ENCODE measurements at places on chromosomes 3 and 15. TPM values are rescaled to one million over a fixed set of nuclear protein-coding genes. Genes with fewer than 3 reads are reported as not detected.

The SENP8 gene
- 2.4 TPM for total RNA-seq

The ZPLD1 gene
- total RNA-seq: not detected

The GOLGA8J gene
- total RNA-seq: 0.89 TPM

The TLR9 gene
- total RNA-seq: 1.1 TPM

The SEMA3F gene
- total RNA-seq: 29.3 TPM

The CCR3 gene
- not detected for total RNA-seq

The CLDND1 gene
- 185 TPM for total RNA-seq

The C3orf18 gene
- total RNA-seq: 16.1 TPM

The MRPS22 gene
- total RNA-seq: 27.6 TPM

The ZNF80 gene
- total RNA-seq: not detected

The SAMD7 gene
- total RNA-seq: not detected

The TRAT1 gene
- total RNA-seq: 0.31 TPM

The PLA2G4E gene
- not detected for total RNA-seq

The SGO1 gene
- total RNA-seq: 0.31 TPM

DNA sequence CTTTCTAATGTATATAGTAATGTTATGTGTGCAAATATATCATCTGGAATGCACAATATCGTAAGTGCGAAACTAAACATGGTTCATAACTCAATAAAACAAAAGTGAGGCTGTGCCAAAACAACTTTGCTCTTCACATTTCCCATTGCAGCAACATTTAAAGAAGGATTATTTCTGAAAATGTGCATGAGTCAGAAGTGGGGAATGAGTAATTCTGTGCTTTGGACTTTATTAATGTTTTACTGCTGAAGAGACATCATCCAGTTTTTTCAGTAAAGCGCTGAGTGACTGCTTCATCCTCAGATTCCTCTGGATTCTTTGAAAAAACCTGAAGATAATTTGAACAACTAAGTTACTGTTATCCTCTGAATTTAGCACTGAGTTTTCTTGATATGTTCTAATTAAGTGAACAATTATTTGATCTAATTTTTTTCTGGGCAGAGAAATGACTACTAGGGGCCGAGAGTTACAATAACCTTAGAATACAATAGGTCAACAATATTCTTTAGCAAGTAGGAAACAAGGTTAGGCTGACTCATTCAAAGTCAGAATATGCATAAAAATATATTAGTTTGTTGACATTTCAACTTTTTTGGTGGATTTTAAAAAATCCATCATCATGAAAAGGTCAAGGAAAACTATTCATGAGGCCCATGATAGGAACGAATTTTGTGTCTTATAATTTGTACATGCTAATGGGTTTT, 20.0 kb upstream of the PLCL2 start:
- no peak for DNase-seq

DNA sequence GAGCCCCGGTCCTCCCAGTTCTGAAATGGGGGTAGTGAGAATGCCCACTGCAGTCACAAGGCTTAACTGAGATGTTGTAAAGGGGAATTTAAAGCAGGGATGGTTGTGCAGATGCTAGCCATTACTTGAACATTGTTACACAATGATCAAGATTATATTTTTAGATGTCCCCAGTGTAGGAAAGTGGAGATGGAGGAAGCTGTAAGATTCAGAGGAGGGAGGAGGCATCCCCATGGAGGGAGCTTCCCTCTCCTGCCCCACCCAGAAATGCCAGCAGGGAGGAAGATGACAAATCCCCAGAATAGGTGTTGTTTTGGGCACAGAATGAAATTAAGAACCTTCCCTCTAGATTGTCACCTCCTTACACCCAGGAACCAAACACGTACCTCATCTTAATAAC, 46.1 kb downstream of the EFCAB12 start:
- DNase-seq: no peak

GRCh38 chr3:25604107-25604805, 60.5 kb downstream of the TOP2B start:
- no peak for DNase-seq

DNA sequence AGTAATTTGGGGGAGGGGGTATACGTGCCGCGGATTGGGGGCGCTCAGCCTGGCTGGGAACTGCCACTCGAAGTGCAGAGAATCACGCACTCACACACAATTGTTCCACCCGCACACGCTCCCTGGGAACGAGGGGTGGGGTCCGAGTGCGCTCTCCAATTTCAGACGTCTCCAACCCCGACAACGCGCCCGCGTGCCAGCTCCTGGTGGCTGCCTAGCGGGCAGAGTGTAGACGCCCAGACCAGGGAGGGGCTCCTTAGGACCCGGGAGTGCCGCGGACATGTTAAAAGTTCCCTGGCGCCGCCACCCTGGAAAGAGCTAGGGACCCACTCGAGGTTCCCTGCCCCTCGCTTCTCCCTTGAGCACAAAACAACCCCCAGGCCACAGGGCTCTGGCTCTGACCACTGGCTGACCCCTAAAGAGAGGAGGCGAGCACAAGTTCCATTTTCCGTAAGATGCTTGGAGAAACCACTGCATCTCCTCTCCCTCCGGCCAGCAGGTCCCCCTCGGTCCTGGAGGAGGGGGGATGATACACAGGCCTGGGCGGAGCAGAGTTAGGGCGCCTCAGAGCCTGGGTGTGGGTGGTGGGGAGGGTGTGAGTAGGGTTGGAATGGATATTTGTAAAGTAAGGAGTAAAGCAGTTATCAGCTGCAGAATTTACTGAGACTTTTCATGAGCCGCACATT, 894 bp upstream of the ANKRD63 start:
- DNase-seq: no peak

GRCh38 chr3:121111914-121112612, 204.1 kb downstream of the STXBP5L start:
- DNase-seq: peak; percentile 32

DNA sequence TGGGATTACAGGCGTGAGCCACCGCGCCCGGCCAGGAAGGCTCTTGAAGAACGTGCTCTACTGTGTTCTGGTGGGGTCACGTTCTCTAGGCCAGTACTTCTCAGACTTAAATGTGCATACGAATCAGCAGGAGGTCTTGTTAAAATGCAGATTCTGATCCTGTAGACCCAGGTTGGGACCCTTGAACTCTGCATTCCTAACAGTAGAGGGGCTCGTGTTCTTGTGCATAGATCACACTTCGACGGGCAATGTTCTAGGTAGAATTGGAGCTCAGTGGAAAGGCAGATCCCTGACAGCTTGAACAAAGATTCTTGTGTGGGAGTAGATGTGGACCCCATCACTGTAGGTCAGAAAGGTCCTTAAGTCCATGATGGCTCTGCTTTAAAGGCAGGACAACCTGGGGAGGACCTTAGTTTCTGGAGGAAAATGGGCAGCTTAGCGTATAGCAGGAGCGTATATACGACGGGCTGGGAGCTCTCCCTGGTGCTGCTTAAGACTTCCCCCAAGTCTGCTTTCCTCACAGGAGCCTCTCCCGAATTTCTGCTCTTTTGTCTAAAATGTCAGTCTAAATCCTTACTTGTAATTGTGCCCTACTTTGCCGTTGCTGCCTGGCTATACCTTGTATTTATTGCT, 16.9 kb upstream of the FAM81A start:
- DNase-seq: no peak

GRCh38 chr3:16147220-16147994, 27.1 kb upstream of the GALNT15 start:
- DNase-seq: no peak

DNA sequence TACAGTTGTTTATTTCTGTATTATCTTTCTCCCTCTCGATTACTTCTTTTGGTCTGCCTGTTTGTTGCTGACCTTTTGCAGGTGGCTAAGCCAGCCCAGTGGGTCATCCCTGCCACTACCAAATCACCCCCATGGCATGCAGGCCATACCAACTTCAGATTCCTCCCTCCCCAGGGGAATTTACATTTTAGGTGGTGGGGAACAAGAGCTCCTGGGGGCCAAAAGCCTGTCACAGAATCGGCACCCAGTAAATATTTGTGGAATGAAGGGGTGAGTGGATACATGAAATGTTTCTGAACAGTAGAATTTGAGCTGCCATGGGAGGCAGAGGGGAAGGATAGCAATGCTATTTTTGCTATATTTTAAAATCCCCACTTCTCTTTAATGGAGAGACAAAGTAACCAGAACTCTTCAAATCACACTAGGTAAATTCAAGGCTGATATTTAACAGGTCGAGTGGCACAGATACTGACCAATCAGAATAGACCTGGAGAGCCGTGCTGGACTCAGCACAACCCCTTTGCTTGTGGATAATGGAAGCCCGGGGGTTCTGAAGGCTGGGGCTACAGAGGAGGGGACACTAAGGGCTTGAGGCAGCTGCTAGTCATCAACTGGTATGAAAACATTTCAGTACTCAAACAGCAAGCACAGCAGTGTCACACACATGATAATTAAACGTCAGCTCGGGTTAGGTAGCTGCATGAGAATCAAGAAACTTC, 54.3 kb upstream of the SMAD3 start:
- no peak for DNase-seq

GRCh38 chr3:165459111-165459510, 262.9 kb upstream of the SLITRK3 start:
- no peak for DNase-seq

- no peak for DNase-seq
These were observed 21.6 kb downstream of the UACA start for GRCh38 chr15:70741677-70742293.

GRCh38 chr3:153247331-153248330, 85.6 kb downstream of the RAP2B start:
- no peak for DNase-seq

GRCh38 chr3:102536456-102536855, 101.6 kb downstream of the ZPLD1 start:
- DNase-seq: no peak

- DNase-seq: no peak
These were observed 36.2 kb downstream of the SEMA5B start for GRCh38 chr3:122991236-122991985.

DNA sequence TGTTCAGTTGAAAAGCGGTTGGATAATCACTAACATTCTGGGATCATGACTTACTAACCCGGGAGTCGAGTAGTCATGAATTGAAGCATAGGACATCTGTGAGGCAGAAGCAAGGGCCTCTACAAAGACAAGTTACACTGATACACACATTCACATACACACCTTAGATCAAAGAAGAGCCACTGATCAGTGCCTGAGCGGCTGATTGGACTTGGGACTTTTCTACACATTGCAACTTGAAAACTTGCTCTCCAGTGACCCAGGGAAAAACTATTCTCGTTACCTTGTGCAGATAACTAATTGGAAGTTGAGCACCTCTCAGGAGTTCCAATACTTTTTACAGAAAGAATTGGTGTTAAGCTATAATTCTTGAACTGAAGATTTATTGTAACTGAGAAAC, 206.0 kb downstream of the CDIN1 start:
- no peak for DNase-seq

GRCh38 chr3:73228437-73228836, 167.0 kb downstream of the EBLN2 start:
- DNase-seq: no peak

GRCh38 chr15:88699861-88700260, 61.0 kb downstream of the ISG20 start:
- no peak for DNase-seq

- no peak for DNase-seq
These were observed 346.8 kb downstream of the CNTN3 start for GRCh38 chr3:74267588-74268184.

GRCh38 chr15:27714675-27715074, 384.4 kb downstream of the OCA2 start:
- DNase-seq: no peak
